ENCODE measurements at places on chromosomes 11 and 22.

- DNase-seq = no peak
Observed at GRCh38 chr22:27041745-27042310, 384.4 kb downstream of the MIAT start.

GRCh38 chr22:46803031-46803880, 40.8 kb downstream of the TBC1D22A start:
- DNase-seq = peak; percentile 83

DNA sequence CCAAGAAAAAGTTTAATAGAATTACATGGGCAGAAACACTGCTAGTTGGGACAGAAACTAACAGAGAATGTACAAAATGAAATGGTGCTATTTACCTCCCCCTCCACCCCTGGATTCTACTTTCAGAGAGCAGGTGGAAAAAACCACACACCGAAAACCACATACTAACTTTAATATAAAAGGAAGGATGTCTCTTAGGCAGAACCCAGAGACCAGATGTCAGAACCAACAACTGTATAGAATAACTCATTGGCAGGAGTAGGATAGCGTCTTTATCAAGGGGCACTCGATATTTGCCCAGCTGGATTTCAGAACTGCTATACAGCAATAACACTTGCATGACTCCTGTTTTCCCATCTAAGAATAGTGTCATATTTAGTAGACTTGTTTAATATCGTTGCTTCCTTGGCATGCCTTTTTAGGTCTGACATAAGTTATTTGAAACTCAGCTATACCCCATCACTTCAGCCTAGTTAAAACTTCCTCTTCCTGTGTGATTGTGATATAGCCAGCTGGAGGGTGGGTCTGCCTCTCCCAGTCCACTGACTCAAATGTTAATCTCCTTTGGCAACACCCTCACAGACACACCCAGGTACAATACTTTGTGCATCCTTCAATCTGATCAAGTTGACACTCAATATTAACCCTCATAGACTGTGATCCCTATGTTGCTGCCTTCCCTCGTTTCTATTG, 1.2 kb downstream of the SLC22A25 start:
- no peak for DNase-seq

- no peak for DNase-seq
Observed at GRCh38 chr11:44223238-44223637, 86.7 kb downstream of the ALX4 start.

DNA sequence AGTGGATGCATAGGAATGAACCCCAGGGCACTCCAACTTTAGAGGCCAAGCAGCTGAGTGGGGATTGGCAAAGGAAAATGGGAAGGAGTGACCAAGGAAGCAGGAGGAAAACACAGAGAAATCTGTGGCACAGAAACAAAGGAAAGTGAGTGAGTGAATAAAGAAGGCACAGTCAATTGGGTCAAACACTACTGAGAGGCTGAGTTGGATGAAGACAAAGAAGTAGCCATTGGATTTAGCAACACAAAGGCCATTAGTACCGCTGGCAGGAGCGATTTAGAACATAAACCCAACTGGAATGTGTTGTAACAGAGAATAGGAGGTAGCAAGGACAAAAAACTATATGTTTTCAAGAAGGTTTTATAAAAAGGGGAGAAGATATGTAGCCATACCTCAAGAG, 6.6 kb upstream of the NXPE1 start:
- no peak for DNase-seq

DNA sequence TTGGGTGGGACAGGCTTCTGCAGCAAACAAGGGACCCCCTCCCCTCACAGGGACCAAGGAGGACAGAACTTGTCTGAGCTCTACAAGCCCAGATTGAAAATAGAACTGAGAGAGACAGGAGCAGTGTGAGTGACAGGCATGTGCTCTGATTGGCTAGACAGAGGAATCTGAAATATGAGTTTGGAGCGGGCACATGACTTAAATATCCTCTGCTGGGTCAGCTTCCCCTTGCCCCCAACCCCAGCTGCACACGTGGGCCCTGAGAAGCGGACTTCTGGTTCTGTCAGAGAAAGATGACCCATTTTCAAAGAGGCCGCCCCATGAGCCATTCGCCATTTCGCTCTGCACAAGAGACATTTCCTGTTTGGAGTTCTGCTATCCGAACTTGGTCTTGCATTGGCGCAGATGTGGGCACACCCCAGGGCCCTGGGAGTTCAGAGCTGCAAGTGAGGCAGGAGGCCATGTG, 5.3 kb downstream of the TUBA8 start:
- no peak for DNase-seq

GRCh38 chr11:58024601-58025091, 965 bp downstream of the OR9Q1 start:
- DNase-seq = no peak

Measured in CD8-positive, alpha-beta T cell (primary cell).